ENCODE measurements at places on chromosomes 3 and 15.

- DNase-seq = no peak
Measured at GRCh38 chr15:98823012-98823458, 174.7 kb downstream of the IGF1R start.

GRCh38 chr3:9301091-9301490 is 51.6 kb upstream of the SRGAP3 start:
- DNase-seq = no peak

DNA sequence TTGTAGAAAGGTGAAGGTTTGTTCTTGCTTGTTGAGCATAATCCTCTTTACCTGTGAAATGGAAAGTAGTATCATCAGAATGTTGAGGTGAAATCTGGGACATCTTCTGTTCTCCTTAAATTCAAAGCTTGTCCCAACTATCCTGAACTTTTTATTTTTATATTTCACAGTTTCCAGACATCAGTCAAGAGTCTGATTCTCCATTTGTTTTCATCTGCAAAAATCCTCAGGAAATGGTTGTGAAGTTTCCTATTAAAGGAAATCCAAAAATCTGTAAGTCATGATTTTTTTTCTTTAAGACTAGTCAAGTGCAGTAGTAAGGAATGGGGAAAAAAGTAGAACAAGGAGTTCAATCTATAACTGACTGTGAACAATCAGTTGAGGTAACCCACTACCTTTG is 15.5 kb upstream of the ZNF609 start:
- DNase-seq = no peak

DNA sequence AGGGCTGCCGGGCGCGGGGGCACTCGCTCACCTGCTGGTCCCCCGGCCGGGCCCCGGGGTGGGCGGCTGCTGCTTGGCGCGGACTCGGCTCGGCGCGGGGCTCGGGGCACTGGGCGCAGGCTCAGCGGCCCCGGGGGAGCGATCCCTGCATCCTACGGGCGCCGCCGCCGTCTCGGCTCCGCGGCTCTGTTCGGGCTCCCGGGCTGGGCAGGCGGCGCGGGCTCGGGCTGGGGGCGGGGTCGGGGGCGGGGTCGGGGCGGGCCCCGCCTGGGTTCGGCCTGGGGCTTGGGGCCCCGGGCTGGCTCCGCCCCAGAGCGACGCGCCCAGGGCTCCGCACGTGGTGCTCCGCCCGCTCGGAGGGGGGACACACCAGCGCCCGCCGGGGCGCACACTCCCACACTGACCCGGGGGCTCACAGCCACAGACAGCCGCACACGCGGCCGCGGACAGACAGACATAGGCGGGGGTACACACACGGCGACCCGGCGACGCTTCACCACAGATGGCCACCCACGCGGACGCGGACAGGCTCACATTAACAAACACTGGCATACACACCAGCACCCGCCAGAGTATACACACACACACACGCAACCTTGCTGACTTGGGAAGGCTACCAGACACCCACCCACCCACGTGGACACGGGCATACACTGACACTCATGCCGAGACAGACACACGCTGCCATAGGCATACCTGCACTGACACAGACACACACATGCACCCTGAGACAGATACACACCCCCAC is at the start of gene SCN5A:
TSS of gene SCN5A (minus strand) at position 188 of the 748 bp plus-strand sequence. CDS start 16,380 bp downstream, outside the sequence.
- peak; percentile 58 for DNase-seq

DNA sequence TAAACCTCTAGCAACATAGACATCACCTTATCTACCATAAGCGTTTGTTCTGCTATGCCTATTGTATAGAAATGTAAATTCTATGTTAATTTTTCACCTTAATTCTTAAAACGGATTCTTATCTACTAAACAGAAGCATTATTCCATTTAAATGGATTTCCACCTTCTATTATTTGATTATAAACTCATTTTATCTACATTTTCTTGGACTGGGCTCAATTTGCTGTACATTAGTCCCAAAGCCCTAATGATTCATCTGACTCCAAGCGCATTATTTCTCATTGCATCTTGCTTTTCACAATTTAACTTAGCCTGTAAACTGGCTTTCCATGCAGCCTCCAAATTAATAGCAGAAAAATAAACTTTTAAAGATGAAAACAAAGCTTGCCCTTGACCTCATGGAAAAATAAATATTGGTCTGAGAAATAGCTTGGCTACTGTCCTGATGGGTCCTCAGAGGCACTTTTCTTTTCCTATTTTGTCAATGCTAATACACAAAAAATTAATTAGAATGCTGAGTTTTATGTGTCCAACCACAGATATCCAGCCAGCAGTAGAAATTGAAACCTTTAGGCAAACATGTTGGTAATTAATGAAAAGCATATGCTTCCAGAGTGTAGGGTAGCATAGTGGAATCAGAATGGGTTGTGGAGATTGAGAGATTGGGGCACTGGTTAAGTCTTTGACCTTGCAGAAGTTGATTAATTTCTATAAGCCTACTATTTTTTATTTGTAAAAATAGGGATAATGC is 81.4 kb upstream of the CFAP20DC start:
- no peak for DNase-seq

DNA sequence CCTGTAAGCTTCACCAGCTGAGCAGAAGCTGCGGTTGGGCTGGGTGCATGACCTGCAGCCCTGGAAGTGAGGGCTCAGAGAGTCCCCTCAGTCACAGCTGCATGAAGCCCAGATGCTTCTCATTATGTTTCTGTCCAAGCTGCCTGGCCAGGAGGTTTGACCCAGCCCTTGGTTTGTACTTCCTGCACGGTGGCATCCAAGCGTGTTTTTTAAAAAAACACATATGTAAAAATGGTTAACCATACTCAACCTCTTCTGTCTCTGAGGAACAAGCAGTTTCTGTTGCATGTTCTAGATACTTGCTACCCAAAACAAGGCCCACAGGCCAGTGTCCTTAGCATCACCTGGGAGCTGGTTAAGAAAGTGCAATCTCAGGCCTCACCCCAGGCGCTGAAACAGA is 76.0 kb upstream of the ATP10A start:
- no peak for DNase-seq

GRCh38 chr3:97763586-97764406 is 762 bp upstream of the ARL6 start:
- DNase-seq = no peak

- DNase-seq = no peak
Measured at GRCh38 chr15:85906640-85907039, 111.9 kb upstream of the KLHL25 start.

GRCh38 chr3:55588146-55588765 is 101.2 kb upstream of the WNT5A start:
- DNase-seq = no peak

DNA sequence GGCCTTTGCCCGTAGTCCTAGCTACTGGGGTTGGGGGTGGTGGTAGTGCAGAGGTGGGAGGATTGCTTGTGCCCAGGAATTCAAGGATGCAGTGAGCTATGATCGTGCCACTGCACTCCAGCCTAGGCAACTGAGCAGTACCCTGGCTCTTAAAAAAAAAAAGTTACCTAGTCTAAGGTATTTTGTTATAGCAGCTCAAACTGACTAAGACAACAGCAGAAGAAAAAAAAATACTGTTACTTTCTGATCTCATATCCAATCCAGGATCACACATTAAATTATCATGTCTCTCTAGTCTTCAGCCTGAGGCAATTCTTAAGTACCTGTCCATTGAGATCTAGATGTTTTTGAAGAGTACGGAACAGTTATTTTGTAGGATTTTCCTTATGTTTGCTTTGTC is 39.8 kb downstream of the PDE8A start:
- DNase-seq = no peak

- peak; percentile 57 for DNase-seq
Measured at GRCh38 chr15:25846377-25846776, 16.8 kb downstream of the ATP10A start.

DNA sequence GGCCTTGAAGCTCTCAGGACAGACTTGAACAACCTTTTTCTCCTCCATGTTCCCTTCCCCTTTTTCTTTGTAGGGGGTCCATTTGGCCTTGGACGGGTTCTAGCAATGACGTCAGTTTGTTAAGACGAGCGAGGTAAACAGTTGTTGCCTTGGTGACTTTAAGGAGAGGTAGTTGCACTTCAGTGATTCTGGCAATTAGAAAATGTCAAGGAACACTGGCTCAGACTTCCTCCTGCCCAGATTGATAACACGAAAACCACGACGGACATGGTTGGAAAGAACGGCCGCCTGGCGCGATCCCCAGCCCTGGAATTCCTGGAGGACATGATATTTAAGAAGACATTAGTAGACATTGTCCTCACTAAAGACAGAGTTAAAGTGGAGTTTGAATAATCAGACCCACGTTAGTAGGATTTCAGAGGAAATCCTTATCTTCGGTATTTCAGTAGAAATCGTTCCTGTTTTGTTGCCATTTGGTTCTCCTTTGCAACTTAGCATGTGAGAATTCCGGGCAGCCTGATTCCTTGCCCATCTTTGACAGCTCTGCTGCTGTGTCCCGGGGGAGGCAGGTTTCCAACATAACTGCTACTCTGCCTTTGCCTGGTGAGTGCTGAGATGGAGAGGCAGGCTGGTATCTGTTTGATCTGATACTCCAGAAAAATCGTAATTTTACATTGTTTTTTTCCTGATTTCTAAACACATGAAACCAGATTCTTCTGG is 87.3 kb downstream of the ST6GAL1 start:
- no peak for DNase-seq

- DNase-seq = no peak
Measured at GRCh38 chr3:65338571-65338970, 650.8 kb upstream of the ADAMTS9 start.

- no peak for DNase-seq
Measured at GRCh38 chr15:94322141-94322540, 90.8 kb downstream of the MCTP2 start.

- no peak for DNase-seq
Measured at GRCh38 chr3:168574455-168575158, 478.9 kb upstream of the GOLIM4 start.

DNA sequence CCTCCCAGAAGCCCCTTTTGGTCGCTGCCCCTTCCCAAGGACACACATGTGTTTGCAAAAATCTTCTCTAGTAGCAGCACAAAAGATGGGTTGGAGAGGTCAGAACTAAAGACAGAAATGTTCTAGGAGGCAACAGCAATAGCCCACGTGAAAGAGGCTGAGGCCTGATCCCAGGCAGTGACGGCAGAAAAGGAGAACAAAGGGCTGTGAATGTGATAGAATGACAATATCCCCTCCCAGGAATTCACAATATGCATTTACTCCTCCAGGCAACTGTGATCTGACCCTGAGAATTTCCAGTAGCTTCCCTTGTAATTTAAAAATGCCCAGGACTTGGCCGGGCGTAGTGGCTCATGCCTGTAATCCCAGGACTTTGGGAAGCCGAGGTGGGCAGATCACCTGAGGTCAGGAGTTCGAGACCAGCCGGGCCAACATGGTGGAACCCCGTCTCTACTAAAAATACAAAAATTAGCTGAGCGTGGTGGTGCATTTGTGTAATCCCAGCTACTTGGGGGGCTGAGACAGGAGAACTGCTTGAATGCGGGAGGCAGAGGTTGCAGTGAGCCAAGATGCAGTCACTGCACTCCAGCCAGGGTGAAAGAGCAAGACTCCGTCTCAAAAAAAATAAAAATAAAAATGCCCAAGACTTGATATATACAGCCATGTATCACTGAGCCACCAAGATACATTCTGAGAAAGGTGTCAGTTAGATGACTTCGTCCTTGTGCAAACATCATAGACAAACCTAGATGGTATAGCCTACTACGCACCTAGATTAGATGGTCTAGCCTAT is 43.6 kb upstream of the PIAS1 start:
- DNase-seq = no peak

DNA sequence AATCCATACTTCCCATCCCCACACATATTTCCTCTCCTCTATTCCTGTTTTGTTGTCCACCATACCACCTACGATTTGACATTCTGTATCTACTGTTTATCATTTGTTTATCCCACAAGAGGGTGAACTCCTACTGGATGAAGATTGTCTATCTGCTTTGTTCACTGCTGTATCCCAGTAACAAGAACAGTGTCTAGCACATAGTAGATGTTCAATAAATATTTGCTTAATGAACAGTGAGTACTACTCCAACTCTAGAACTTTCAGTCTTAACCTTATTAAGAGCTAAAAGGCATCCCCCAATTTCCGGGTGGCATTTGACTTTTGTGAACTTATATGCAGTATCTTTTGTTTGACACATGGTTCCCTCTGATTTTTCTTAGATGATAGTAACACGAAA is 1.3 kb downstream of the PYGO1 start:
- no peak for DNase-seq

GRCh38 chr3:123459862-123460261 is 11.0 kb upstream of the ADCY5 start:
- no peak for DNase-seq

- DNase-seq = no peak
Measured at GRCh38 chr15:59111251-59111650, 6.3 kb downstream of the CCNB2 start.

DNA sequence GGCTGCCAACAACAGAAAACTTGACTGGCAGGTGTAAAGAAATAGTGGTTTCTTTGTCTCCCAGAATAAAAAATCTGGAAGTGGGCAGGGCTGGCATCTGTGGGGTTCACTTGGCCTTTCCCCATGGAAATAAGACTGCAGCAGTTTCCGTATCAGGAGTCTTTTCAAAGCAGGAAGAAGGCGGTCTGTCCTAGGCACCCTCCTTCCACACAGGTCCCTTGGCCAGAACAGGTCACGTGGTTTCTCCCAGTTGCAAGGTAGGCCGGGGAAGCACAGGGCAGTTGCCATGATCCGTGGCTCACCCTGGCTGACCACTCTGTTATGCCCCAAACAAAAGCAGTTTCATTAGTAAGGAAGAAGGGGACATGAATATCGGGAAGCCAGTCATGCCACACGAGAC is 45.4 kb downstream of the ZDHHC19 start:
- DNase-seq = no peak

GRCh38 chr3:178823150-178823549 is 248.5 kb downstream of the ZMAT3 start:
- DNase-seq = no peak

All from stimulated activated CD4-positive, alpha-beta T cell treated with anti-CD3 and anti-CD28 coated beads, Interleukin-12 subunit alpha, Interleukin-12 subunit beta, amount 100 ng/mL, for 4 hours (primary cell).